ENCODE measurements at places on chromosomes 11 and 22.
A peak's percentile ranks its signal among the peaks of the same experiment; 100 is the strongest.

DNA sequence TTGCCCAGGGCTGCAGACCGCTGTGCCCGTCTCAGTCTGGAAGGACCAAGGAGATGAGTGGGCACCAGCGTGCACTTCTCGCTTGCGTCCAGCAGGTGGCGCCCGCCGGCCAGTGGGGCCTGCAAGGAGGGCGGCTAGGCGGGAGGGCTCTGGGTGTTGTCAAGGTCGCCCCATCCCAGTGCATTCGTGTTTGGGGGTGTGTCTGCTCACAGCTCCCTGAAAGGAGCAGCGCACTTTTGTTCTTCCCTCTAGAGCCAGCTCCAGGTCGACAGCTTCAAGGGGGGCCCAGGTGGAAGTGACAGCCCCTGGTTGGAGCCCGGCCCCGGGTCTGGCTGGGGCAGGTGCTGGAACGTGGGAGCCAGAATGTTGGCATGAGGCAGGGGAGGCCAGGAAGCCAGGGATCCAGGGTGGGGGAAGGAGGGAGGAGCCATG, 23.4 kb upstream of the MPPED1 start:
- DNase-seq: peak; percentile 71

DNA sequence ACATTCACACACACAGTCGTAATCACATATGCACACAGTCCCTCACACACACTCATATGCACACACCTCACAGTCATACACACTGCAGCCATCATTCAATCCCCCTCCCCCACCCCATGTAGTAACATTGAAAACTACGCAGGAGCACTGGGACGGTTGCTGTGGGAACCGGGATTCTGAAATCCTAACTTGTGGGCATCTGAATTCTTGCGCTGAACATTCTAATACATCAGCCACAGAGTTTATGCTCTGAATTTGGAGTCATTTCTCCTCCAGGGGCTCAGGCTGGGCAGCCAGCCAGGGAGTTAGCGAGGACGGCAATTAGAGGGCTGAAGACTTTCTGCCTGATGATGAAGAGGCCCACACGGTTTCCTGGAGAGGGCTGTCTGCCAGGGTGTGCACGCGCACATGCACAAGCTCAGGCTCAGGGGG, 32.7 kb downstream of the CD6 start:
- DNase-seq: no peak

GRCh38 chr11:95698676-95699557, 90.7 kb downstream of the FAM76B start:
- DNase-seq: no peak

DNA sequence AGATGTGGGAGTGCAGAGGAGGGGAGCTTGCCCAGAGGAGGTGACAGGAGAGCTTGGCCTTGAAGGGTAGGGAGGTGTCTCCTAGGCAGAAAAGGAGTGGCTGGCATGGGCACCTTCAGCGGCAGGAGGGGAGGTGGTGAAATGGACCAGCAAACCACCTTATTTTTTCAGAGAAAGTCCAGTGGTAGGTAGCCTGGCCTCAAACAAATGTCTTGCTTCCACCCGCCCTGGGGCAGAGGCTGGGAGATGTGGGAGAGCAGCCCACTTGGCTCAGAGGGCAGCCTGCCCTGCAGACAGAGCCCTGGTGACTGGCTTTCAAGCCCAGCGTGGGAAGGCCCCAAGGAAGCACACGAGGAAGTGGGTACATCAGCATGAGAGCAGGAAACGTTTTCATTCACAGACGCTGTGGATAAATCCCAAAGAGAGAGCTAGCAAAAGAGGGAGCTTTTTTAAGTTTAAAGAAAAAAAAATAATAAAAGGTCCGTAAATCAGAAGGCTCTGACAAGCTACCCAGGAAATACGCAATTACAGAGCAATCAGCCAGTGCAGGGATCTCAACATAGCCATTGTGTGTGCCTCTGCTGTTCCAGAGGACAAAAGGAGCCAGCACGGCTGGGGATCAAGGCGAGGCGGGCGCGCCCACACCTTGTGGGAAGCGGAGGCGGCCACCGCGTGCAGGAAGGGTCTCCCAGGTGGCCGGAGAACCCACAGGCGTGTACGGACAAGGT, 238.7 kb upstream of the PLET1 start:
- DNase-seq: no peak

- DNase-seq: no peak
Measured at GRCh38 chr11:113464416-113464815, 10.8 kb downstream of the DRD2 start.

- no peak for DNase-seq
Measured at GRCh38 chr11:94513091-94513490, 830 bp downstream of the C11orf97 start.

All from memory B cell (primary cell).